ENCODE measurements at places on chromosomes 16 and 17. TPM values are rescaled to one million over a fixed set of nuclear protein-coding genes. Genes with fewer than 3 reads are reported as not detected.
A peak's percentile ranks its signal among the peaks of the same experiment; 100 is the strongest.

DNA sequence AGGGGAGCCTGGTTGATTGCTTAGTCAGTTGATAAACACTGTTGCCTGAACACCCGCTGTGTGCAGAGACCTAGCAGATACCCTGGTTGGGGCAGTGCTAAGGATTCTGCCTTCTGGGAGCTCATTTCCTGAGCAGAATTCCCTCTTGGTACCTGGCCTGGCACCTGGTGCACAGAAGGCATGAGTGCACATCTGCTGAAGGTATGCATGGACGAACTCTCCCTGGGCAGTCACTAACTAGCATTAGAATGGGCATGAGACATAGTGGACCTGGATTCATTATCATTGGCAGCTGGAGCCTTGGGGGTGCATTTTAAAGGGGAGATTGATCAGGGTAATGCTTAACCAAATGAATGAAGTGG, 13.1 kb downstream of the ADCY7 start:
- no peak for DNase-seq

Gene CPHXL
- total RNA-seq: not detected

- DNase-seq: peak; percentile 90
Measured at GRCh38 chr16:24010440-24011089, 174.8 kb downstream of the PRKCB start.

GRCh38 chr17:561116-561515, 153.5 kb downstream of the VPS53 start:
- no peak for DNase-seq

GRCh38 chr16:77850636-77851333, 62.4 kb downstream of the VAT1L start:
- DNase-seq: no peak

GRCh38 chr16:85377388-85378144, 235.6 kb upstream of the GSE1 start:
- DNase-seq: no peak

Gene TLK2
- 51.3 TPM for total RNA-seq

DNA sequence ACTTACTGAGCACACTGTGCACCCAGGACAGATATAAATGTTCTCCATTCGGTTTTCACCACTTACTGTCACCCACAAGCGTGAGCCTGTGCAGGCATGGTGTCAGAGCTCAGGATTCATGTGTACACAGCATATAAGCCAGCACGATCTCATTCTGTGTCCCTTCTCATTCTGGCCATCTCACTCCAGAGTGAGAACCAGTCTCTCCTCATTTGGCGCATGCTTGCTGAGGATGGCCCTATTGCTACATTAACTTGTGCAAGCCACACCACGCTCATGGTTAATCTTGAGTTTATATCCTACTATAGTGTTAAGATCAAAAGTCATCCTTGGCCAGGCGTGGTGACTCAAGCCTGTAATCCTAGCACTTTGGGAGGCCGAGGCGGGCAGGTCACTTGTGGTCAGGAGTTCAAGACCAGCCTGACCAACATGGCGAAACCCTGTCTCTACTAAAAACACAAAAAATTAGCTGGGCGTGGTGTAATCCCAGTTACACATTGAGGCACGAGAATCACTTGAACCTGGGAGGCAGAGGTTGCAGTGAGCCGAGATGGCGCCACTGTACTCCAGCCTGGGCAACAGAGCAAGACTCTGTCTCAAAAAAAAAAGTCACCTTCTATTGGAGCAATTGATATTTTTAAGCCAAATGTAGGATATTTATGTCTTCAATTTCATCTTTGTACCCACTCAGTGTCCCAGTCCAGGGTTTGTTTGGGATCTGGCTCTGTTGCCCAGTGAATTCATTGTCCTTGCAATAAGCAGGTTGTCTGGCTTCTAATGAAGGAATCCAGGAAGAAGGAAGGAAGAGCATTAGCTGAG, 20.9 kb downstream of the SOCS1 start:
- no peak for DNase-seq

Gene PRSS27
- total RNA-seq: not detected

GRCh38 chr16:81204798-81205680, 33.5 kb upstream of the BCO1 start:
- DNase-seq: peak; percentile 82

- DNase-seq: no peak
Measured at GRCh38 chr17:22516861-22517636, 824.7 kb downstream of the KCNJ18 start.

- DNase-seq: peak; percentile 87
Measured at GRCh38 chr16:76535-77272, 1.3 kb upstream of the MPG start.

- DNase-seq: no peak
Measured at GRCh38 chr16:89123001-89123830, 29.6 kb downstream of the ACSF3 start.

Gene PRSS53
- 2.4 TPM for total RNA-seq

GRCh38 chr17:9643611-9644010, 1.7 kb upstream of the USP43 start:
- no peak for DNase-seq

DNA sequence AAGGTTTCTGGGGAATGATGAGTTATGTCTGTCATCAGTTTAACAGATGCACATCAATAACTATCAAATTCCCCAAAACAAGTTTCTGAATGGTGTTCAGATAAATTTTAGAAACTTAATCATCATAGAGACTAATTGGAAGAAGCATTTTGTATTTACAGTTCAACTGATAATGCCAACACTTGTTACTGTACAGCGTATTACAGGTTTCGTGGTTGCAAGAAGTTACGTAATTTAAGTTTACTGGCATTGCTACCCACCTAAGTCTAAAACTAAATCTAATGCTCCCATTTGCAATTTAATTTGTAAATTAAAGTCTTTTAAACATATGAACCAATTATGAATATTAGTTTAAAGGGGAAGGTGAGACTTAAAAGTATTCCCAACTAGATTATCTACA, 3.0 kb downstream of the SRSF1 start:
- DNase-seq: no peak

Gene HOXB1
- total RNA-seq: not detected

Gene NT5M
- not detected for total RNA-seq

DNA sequence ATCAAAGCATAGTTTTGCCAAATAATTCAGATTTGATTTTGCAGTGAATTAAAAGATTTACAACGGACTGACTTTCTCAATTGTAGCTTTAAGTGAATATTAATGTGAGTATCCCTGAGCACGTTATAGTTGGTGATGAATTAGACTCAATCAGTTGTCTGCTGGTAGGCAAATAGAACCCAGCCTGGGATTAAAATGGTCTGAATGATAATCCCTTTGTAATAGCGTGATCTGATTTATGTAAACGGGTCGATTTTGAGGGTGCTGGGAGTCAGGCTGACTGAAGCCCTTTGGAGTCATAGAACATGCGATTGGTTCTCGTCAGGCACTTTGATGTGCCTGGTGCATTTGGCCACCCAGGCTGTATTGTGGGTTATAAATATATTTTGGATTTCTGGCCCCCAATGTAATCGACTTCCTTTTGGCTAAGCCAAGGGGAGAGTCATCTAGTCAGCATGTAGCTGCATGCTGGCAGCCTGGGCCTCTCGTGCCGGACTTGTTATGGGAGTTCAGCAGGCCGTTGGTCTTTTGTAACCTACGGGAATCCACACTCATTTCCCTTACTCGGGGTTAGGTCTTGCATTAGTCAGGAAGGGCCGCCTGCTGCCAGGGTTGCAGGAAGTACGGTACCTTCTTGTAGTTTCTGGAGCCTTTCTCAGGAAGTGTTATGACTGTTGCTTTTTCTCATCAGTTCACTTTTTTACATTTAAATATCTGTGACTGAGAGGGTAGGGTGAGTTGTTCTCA, 5.4 kb downstream of the PGS1 start:
- DNase-seq: peak; percentile 57

DNA sequence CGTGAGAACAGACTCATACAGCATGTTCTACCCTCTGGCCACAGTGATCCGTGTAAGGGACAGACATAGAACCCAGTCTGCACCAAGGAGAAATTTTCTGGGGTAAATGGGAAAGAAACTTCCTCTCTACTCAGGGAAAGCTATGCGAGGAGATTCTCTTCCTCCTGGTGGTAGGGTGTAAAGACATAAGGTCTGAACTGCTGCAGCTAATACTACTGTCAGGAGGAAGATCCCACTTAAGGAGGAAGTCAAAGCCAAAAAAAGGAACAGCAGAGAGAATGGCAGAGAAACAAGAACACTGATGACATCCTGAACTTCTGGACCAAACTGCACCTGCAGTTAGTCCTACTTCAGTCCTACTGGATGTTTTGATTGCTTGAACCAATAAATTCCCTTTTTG, 7.1 kb upstream of the TM4SF5 start:
- no peak for DNase-seq

Gene RAC3
- total RNA-seq: 1.6 TPM

GRCh38 chr16:82236415-82236814, 66.4 kb upstream of the MPHOSPH6 start:
- DNase-seq: no peak

Gene CACNA1G
- not detected for total RNA-seq

Gene C17orf78
- total RNA-seq: not detected

- no peak for DNase-seq
Measured at GRCh38 chr16:5062790-5063765, 2.7 kb downstream of the C16orf89 start.

DNA sequence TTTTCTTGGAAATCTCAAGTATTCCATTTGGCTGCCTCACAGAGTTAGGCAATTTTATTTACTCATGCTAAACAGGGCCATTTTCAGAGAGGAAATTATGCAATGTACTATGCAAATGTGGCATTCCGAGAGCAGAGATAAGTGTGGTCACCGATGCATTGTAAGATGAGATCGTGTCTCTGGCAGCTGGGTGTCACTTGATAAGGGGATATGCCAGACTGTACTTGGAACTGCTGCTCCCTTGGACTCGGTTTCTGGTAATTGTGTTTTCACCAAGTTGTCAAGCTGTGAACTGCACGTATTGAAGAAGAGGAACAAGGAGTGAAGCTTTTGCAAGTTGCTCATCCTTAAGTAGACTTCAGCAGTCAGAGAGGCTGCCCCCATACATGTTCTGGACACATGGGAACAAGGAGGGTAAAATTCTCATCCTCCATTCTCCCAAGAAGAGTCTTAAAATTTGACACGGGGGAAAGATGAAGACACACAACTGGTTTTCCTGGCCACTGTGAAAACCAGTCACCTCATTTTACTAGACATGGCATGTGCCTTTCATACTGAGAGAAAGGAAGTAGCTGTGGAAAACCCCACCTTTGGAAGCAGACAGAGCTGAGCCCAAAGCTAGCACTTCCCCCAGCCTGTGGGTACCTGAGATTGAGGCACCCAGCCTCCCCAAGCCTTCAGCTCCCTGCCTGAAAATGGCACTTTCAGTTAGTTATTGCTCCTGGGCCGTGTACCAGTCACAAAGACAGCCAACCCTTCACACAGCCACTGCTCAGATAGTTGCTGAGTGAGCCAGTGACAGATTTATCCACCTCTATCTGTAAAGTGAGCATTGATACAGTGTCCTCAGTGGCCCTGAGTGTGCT, 150.7 kb downstream of the SOCS1 start:
- no peak for DNase-seq

Gene ARHGAP23
- total RNA-seq: 30.1 TPM

DNA sequence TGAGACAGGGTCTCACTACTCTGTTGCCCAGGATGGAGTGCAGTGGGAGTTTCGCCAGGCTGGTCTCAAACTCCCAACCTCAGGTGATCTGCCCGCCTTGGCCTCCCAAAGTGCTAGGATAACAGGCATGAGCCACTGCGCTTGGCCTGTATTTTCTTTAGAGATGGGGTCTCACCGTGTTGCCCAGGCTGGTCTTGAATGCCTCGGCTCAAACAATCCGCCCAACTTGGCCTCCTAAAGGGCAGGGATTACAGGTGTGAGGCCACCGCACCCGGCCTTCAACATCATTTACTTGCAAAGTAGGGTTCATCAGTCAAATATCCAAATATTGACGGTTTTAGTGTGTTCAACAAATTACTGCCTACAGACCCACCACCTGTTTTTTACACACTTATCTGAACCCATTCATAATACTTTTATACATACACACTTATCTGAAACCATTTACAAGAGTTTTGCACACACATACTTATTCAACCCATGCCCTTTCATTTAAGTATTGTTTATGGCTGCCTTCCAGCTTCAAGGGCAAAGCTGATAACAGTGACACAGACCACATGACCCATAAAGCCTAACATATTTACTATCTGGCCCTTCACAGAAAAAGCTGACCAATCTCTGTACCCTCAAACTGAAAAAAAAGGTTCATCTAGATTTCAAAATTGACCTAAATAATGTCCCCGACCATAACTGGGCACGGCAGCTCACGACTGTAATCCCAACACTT, 11.9 kb downstream of the TMEM170A start:
- no peak for DNase-seq

DNA sequence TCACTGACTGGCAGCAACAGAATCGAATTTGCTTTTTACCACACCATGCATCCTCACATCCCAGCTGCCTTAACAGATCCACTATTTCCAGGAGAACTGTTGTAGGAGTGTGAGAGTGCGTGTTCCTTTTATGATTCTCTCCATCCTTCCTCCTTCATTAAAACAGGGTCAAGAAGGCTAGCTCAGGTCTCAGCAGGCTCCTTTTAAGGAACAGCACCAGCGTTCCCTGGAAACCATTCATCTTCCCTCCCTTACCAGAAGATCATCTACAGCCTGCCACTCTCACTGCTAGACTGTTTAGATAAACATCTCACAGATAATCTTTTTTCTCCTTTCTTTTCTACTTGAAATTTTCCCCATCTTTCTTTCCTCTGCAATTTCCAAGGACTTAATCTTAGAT, 1531.9 kb upstream of the CDH8 start:
- no peak for DNase-seq

GRCh38 chr16:11994143-11995119, 17.9 kb downstream of the SNX29 start:
- DNase-seq: peak; percentile 26

DNA sequence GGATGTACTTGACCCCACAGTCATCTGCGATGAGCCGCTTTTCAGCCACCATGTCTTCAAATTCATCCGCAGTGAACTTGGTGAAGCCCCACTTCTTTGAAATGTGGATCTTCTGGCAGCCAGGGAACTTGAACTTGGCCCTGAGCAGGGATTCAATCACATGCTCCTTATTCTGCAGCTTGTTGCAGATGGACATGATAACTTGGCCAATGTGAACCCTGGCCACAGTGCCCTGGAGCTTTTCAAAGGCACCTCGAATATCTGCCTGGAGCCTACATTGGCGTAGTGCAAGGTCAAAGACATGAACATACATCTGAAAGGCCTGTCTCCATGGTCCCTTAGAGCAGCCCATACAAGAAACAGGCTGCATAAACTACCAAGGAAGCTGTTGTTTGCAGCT, 1.8 kb upstream of the TENT4B start:
- no peak for DNase-seq

DNA sequence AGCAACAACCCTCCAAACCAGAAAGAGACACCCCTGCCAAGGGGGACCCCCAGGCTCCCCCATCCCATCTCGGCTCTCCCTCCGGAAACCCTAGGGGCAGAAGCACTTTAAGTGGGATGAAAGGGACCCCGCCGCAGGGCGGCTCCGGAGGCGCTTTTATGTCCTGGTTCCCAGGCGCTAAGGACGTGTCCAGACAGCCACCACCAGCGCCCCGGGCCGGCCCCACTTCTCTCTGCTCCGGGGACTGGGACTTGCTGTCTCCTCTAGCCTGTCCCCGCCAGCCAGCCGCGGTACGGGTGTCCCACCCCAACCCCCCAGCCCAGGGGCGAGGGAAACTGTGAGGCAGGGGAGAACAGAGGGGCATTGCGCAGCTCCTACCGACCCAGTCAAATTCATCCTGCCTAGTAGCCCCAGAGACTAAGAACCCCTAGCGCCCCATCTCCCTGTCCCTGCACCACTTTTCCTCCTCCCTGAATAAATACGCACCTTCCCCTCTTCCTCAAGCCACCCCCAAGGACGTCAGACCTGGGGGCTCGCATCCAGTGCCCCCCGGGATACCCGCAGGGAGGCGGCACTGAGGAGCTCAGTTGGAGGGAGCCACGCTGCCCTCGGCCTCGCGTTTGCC, 4.1 kb downstream of the SP6 start:
- no peak for DNase-seq

Gene C16orf92
- not detected for total RNA-seq

Gene B3GNT9
- total RNA-seq: 11.2 TPM

Gene CA5A
- not detected for total RNA-seq
